Liver (tissue), 10 donors: ENCODE measurements at places on chromosomes 11 and 22. TPM values are rescaled to one million over a fixed set of nuclear protein-coding genes. Genes with fewer than 3 reads are reported as not detected.
A peak's percentile ranks its signal among the peaks of the same experiment; 100 is the strongest.

OR51B5 gene
- total RNA-seq = 0.23 TPM

RASL10A gene
- total RNA-seq = 0.75 TPM

MTCH2 gene
- total RNA-seq = 129 TPM

GRCh38 chr11:65425105-65425970 lies 2.7 kb downstream of the NEAT1 start:
- H3K4me3 ChIP-seq = peak overlapping the region; percentile 73
- peaks cover 2% of the 10 kb centered on the region for H3K36me3 ChIP-seq
- H3K27ac ChIP-seq = peak overlapping the region; percentile 100
- H3K27me3 ChIP-seq = no peaks in the 10 kb centered on the region

- no peak for DNase-seq
- no peaks in the 10 kb centered on the region for H3K27me3 ChIP-seq
- no peaks in the 10 kb centered on the region for H3K4me1 ChIP-seq
- no peak overlapping the region for H3K27ac ChIP-seq
Measured at GRCh38 chr11:34984514-34984913, 68.1 kb downstream of the PDHX start.

DNA sequence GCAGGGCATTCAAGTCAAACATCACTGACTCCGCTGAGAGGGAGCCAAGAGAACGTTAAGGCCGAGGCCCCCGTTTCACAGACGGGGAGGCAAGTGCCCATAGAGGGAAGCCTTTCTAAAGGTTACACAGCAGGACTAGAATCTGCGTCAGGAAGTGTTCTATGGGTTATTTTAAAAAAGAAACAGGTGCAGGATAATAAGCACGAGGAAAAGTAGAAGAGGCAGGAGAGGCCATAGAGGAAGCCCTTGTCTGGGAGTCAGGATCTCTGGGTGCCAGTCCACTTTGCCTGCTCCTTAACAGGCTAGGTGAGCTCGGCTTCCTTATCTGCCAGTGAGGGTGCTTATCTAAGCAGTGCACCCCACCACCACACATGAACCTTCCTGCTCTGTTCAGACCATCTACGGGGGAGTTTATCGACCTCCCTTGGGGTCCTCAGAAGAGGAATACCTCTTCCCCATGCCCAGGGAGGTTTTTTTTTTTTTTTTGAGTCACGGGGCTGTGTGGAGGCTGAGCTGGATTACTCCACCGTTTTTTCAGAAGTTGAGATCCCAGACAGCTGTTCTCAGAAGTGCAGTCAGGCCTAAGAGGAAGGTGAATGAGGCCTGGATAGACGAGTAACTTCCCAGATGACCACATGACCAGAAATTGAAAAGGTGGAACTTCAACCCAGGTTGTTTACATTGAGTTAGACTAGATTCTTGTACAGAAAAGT lies 1.2 kb upstream of the FCHSD2 start:
- peak; percentile 53 for DNase-seq
- H3K4me3 ChIP-seq = peak overlapping the region; percentile 89
- H3K27me3 ChIP-seq = no peaks in the 10 kb centered on the region
- H3K36me3 ChIP-seq = no peaks in the 10 kb centered on the region

GRCh38 chr11:122045181-122045586 lies 70.8 kb downstream of the BLID start:
- no peak for DNase-seq
- H3K27me3 ChIP-seq = no peaks in the 10 kb centered on the region
- no peaks in the 10 kb centered on the region for H3K36me3 ChIP-seq
- no peaks in the 10 kb centered on the region for H3K4me1 ChIP-seq
- H3K4me3 ChIP-seq = no peak overlapping the region

GRCh38 chr11:44626645-44627044 lies 61.2 kb downstream of the CD82 start:
- peak; percentile 19 for DNase-seq
- no peak overlapping the region for H3K27ac ChIP-seq
- no peaks in the 10 kb centered on the region for H3K36me3 ChIP-seq
- H3K27me3 ChIP-seq = no peaks in the 10 kb centered on the region
- peaks cover 5% of the 10 kb centered on the region for H3K4me1 ChIP-seq

DNA sequence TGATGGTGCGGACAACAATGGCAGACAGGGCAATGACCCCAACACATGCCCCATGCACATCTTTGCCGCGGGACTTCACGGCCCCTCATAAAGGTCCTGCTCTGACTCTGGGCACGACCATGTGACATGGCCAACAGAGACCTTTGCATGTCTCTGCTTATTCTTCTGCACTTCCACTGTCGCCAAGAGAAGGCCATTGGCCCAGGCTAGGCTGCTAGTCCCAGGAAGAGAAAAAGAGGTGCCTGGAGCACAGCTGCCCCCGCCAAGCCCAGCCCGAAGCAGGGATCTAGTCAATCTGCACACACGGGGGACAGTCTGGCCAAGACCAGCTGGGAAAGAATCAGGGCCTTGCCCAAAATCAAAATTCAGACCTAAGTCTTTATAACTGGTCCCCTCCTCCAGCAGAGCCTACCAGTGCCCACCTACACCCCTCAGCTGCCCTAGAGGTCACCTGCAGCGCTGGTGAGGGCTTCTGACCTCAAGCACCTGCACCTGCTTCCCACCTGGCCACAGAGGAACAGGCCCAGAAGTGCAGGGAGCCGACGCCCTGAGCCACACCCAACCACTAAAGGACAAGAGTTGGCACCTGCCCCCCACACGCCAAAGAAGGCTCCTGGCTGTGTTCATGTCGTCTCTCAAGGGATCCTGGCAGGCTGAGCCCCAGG lies 8.1 kb downstream of the SULT4A1 start:
- no peak for DNase-seq
- H3K36me3 ChIP-seq = no peaks in the 10 kb centered on the region
- no peaks in the 10 kb centered on the region for H3K4me1 ChIP-seq
- no peaks in the 10 kb centered on the region for H3K27me3 ChIP-seq
- H3K4me3 ChIP-seq = no peak overlapping the region

- no peak overlapping the region for H3K4me3 ChIP-seq
- no peaks in the 10 kb centered on the region for H3K27me3 ChIP-seq
- H3K27ac ChIP-seq = no peak overlapping the region
- no peak for DNase-seq
Measured at GRCh38 chr11:19951558-19952115, 208.6 kb downstream of the DBX1 start.

DNA sequence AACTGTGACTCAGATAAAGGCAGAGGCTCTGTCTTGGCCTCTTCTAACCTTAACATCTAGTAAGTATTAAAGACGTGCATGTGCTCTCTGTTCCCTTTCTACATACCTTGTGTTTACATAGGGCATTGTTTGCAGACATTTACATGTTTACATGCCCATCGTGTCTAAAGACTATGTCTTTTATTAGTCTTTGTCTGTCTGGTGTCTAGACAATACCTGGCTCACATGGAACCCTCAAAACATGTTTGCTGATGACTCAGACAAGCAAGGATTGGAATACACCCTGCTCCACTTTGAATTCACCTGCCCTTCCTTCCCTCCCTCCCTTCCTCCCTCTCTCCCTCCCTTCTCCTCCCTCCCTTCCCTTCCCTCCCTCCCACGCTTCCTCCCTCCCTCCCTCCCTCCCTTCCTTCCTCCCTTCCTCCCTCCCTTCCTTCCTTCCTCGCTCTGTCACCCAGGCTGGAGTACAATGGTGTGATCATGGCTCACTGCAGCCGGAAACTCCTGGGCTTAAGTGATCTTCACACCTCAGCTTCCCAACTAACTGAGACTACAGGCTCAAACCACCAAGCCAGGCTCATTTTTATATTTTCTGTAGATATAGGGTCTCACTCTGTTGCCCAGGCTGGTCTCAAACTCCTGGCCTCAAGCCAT lies 23.7 kb upstream of the SORL1-AS1 start:
- H3K27ac ChIP-seq = peak overlapping the region; percentile 11
- no peak for DNase-seq
- no peaks in the 10 kb centered on the region for H3K27me3 ChIP-seq
- H3K4me3 ChIP-seq = no peak overlapping the region
- peaks cover 2% of the 10 kb centered on the region for H3K36me3 ChIP-seq

GRCh38 chr11:122743949-122744348 lies 88.4 kb downstream of the UBASH3B start:
- DNase-seq = no peak
- H3K36me3 ChIP-seq = no peaks in the 10 kb centered on the region
- H3K27me3 ChIP-seq = no peaks in the 10 kb centered on the region
- no peak overlapping the region for H3K4me3 ChIP-seq
- H3K27ac ChIP-seq = no peak overlapping the region
- no peaks in the 10 kb centered on the region for H3K4me1 ChIP-seq

DNA sequence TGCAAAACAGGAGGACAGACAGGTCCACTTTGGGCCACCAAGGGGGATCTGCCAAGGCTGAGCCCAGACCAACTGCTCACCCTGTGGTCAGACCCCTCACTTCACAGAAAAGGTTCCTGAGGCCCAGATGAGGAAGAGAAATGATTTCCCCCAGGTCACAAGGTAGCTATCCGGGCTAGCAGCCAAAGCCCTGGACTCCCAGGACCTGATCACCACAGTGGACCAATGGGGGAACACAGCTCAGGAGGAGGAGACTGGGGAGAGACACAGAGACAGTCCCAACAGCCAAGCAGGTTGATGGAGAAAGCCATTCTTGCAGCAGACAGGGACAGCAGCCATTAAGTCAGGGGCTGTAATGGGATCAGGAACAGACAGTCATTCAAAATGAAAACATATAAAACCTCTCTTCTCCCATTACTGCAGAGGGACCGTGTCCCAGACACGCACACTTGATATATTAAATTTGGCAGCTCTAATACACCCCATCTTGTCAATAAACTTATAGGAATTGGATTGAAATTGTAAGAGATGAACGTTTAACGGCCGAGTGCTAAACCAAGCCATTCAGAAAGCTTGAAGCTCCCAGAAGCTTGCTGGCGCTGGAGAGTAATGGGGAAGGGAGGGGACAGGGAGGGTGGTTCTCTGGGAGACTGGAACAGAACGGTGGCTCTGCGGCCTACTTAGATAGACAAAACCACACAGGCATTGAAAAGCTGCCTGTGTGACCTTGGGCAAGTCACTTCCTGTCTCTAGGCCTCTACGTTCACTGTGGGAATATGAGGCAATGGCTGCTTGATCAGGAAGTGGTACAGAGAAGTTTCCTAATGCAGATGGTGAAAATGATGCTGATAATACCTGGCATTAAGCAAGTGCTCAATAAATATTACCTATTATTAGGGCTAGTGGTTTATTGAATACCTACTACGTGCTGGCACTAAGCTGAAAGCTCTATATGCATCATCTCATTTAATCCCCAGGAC lies 16.0 kb downstream of the ZMAT5 start:
- H3K27me3 ChIP-seq = no peaks in the 10 kb centered on the region
- H3K27ac ChIP-seq = peak overlapping the region; percentile 59
- H3K4me3 ChIP-seq = no peak overlapping the region
- DNase-seq = no peak

- DNase-seq = no peak
- H3K4me1 ChIP-seq = peaks cover 15% of the 10 kb centered on the region
- H3K27ac ChIP-seq = no peak overlapping the region
- no peaks in the 10 kb centered on the region for H3K36me3 ChIP-seq
- no peak overlapping the region for H3K4me3 ChIP-seq
Measured at GRCh38 chr11:101444851-101445250, 139.0 kb downstream of the TRPC6 start.

- DNase-seq = no peak
- H3K4me3 ChIP-seq = no peak overlapping the region
- no peaks in the 10 kb centered on the region for H3K27me3 ChIP-seq
Measured at GRCh38 chr11:102239911-102240310, 77.4 kb upstream of the BIRC3 start.

DNA sequence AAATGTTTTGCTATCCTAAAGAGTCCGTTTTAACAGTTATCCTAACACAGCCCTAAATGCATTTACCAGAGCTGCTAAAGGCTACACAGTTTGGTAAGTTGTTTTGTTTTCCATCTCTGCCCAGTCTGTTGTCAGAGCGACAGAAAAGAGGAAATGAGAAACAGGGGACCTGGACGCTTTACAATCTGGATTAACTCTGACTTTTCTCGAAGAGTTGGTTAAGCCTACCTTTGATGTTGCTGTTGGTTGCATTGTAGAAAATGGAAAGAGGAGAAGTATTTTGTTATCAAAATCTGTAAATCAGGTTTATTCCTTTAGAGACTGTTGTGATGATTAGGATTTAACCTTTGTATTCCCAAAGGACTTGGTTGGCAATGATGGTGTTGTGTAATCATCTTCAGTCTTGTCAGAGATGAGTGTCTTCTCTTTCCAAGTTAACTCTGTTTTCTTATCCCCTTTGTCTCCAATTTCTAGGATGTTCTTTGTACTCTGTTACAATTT lies 481 bp downstream of the ANGPTL5 start:
- peak overlapping the region; percentile 60 for H3K27ac ChIP-seq
- no peak for DNase-seq

- peaks cover 8% of the 10 kb centered on the region for H3K4me1 ChIP-seq
- H3K27ac ChIP-seq = no peak overlapping the region
- H3K36me3 ChIP-seq = no peaks in the 10 kb centered on the region
- DNase-seq = no peak
- no peaks in the 10 kb centered on the region for H3K27me3 ChIP-seq
Measured at GRCh38 chr11:91394727-91395414, 829.7 kb upstream of the FAT3 start.

DNA sequence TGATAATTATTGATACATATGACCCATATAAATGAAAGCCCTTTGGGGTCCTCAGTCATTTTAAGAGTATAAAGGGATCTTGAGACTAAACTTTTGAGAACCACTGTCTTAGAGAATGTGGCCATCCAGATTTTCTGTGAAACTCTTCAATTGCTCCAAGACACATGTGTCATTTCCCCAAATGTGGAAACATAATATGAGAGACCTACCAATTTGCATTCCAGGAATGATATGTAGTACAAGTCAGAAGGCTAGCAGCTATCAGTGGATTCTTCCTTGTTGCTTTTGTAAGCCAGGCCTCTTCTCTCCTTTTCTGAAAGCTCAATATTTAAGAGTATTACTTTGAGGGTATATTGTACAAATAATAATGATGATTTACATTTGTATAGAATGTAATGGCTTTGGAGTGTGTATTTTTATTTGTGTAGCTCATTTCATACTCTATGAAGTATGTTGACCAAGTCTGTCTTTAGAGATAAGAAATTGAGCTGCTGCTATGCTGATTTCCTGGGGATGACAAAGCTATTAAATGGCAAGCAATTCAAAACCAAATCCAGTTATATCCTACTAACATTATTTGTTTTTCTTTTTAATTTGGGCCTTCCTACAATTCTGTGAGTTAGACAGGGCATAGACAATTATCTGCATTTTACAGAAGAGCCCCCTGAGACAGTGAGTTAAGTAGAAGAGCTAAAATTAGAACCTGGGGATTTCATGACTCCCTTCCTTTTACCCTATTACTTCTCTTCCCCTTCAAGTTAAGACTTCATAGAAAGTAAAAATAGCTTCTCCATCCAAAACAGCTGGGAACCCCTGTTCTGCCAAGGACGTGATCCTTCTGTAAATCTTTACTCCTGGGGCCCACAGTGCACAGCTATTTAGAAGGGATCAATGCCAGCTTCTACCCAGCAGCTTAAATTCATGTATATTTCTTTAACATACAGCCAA lies 131.9 kb downstream of the WNT11 start:
- H3K4me1 ChIP-seq = no peaks in the 10 kb centered on the region
- no peaks in the 10 kb centered on the region for H3K27me3 ChIP-seq
- DNase-seq = no peak
- H3K27ac ChIP-seq = no peak overlapping the region
- H3K4me3 ChIP-seq = no peak overlapping the region
